H1 (cell line): ENCODE measurements at places on chromosomes 3 and 15.

DNA sequence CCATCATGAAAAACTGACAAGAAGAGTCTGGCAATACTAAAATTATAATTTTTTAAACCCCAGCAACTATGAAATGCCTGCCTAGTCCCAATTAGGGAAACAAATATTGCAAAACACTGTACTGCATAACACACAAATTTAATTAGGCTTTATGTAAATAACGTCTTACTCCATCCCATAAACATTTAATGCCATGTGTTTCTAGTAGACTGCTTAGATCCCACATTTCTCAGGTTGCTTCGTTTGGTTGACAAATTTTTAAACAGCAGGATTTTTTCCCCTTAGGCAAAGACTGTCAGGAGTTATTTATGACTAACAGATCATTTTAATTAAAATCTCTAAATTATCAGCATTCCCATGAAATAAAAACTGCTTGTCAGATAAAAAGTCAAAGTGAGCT is 29.9 kb downstream of the EIF2AK4 start:
- no peak for DNase-seq

GRCh38 chr15:53721334-53722087 is 38.0 kb downstream of the WDR72 start:
- DNase-seq: no peak

- no peak for DNase-seq
Measured at GRCh38 chr15:63075015-63075983, 32.8 kb downstream of the TPM1 start.

GRCh38 chr3:46378426-46378942 is 7.7 kb downstream of the CCR5 start:
- peak; percentile 83 for DNase-seq

GRCh38 chr3:40853474-40853873 is 328.7 kb downstream of the ZNF621 start:
- DNase-seq: no peak

GRCh38 chr3:123315271-123315595 is 113.5 kb downstream of the SEC22A start:
- no peak for DNase-seq

DNA sequence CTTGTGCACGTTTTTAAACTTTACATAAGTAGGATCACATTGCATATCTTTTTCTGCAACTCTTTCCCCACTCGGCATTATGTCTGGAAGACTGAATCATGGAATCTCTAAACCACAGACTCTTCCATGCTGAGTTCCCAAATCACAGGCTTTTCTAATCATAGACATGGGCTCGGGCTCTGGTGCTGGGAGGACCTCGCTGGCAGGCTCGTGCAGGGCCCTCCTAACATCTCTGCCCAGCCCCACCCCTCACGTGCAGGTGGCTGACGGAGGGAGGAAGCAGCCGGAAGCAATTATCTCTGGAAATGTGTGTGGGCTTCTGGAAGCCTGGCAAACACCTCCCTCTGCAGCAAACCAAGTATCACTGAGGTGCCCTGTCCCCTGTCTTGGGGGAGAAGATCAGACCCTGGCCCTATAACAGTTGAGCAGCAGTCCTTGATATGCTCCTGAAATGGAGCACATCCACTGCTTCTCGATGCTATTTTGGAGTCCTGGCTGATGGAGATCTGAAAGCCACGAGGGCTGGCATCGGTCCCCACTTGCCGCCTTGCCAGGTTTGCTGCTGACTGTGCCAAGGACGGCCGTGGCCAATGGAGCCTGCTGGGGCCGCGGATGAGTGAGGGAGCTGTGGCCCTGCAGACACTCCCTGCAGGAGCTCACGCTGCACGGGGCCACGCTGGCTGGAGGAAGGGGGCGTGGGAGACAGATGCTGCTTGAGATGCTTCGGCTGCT is 4.4 kb upstream of the IQSEC1 start:
- DNase-seq: no peak

DNA sequence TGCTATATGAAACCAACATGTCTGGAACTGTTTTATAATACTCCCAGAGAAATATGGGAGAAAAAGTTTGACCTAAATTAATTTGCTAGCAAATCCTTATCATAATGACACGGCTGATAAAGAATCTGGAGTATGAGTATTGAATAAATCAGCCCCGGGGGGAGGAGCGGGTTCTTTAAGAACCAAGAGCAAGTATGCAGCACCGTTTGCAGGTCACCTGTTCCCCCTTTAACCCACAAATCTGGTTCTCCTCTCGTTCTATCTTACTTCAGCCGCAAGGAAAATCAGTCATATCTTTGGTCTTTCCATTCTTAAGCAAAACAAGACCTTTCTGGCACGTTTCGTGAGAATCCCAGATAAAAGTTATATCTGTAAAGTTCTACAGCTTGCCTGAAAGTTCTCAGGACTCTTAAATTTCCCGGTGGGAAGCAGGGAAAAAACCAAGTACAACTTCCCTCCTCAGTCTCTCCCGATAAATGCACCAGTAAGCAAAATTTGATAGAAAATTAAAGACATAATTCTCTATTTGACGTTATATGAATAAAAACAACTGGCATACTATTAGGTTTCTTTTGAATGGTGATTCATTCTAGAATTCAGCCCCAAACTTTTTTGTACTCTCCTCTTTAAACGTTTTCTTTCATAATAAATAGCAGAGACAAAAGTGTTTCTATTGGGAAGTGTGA is 348.6 kb downstream of the ZBBX start:
- no peak for DNase-seq

GRCh38 chr15:31438601-31439265 is 112.1 kb downstream of the KLF13 start:
- no peak for DNase-seq

- no peak for DNase-seq
Measured at GRCh38 chr15:70712271-70712670, 51.1 kb downstream of the UACA start.

GRCh38 chr3:196694202-196694638 is 17.8 kb downstream of the CEP19 start:
- no peak for DNase-seq

GRCh38 chr15:81007428-81008064 is 6.8 kb downstream of the TLNRD1 start:
- DNase-seq: no peak
